DMS 273 treated with DMSO at 0.1 percent for 48 hours (cell line): ENCODE measurements at places on chromosomes 1 and 21.

DNA sequence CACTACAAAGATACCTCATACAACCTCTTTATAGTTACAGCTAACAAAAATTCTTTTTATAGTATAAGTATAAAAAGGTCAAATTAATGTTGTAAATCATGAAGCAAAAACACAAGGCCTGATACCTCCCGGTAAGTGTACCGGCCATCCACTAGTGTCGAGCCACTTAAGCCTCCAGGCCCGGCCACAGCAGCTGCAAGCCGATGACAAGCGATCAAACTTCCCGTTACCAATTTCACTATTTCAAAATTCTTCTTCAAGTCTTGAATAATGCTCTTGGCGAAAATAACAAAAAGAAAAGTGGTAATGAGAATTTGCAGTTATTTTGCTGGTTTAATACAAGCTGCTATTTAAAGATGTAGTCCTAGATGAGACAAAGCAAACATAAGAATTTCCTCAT lies 67.6 kb downstream of the USP24 start:
- DNase-seq, result no peak

- DNase-seq, result peak; percentile 41
These were observed 137.1 kb downstream of the PBX1 start for GRCh38 chr1:164695956-164696665.

DNA sequence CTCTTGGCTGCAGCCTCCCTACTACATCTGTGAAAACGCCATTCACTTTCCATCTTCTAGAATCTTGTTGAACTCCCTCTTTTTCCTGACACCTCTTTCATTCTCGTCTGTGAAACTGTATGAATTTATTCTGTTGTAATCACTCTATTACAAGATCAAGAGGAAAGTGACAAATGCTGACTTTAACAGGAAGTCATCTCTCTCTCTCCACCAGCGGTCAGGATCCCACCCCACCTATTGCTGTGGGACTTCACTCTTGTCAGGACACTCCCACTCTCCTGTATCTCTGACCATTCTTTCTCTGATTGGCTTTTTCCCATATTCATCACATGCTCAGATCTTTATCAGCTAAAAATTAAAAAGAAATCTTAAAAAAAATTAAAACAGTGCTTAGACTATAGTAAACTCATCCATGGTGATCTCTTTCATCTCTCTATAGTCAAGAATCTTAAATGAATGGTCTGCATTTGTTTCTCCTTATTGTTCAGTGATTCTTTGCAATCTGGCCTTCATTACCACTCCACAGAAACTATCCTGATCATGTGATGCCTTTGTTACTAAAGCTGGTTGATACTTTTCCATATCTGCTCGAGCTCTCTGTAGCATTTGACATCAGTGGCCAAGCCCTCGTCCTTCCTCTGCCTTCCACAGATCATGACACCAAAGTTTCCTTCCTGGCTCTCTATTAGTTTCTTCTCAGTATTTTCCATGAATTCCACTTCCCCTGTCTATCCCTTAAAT lies 113.6 kb downstream of the UCHL5 start:
- no peak for DNase-seq

DNA sequence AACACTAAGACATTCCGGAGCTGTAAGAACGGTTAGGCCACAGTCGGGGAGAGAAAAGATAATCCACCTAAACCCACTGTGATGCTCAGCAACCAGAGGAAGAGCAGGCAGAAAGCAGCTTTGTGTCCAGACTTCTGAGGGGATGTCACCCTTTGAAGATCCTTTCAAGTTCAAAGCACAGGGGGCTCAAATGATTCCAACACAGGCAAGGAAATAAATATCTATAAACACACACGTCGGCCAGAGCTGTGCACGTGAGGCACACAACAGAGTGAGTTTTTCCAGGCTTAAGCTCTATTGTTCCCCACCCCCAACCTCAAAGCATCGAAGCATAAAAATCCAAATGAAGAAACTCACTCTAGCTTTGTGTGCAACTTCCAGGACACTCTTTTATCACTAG lies 479.0 kb downstream of the DISC1 start:
- no peak for DNase-seq

GRCh38 chr1:118118873-118119463 lies 66.1 kb downstream of the SPAG17 start:
- DNase-seq, result no peak

DNA sequence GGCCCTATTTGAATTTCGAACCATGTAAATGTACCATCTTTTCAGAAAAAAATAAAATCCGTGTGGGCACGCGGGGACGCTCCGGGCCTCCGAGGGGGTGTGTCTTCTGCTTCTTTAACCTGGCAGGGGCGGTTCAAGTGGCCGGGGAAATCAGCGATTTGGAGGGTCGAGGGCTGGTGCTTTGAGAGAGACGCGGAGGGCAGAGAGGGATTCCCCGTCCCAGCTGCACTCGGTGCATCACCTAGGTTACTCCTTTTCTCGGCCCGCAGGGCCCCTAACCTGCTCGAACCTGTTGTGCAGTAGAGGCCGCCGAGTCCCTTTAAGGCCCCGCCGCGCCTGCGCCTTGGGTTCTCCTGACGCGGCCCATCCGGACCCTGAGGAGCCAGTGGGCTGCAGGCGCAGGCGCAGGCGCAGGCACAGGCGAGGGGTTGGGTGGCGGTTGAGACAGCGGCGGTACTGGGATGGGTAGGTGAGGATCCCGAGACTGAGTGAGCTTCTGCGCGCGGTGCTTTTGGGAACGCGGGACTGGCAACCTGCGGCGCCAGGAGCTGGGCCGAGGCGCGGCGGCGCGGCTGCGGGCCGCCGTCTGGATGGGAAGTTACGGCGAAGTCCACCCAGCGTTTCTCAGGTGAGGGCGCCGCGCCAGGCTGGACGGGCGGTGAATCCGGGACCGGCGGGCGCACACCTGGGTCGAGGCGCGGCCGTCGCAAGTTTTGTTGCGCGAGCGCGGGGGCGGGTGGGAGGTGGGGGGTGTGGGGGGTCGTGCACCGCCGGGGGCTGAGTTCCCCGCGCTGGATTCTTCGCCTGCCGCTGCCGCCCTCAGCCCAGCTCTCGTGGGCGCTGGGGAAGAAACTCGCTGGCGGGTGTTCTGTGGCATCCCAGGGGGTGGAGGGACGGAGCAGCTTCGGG lies at the start of gene NBPF3:
Gene NBPF3, plus strand, starts transcription at position 417 of the 909 bp plus-strand sequence. CDS start 4,950 bp downstream, outside the sequence.
- DNase-seq, result peak; percentile 79
